ENCODE measurements at places on chromosomes 5 and 9.

GRCh38 chr9:95211028-95211427 lies 106.5 kb downstream of the FANCC start:
- DNase-seq = no peak

DNA sequence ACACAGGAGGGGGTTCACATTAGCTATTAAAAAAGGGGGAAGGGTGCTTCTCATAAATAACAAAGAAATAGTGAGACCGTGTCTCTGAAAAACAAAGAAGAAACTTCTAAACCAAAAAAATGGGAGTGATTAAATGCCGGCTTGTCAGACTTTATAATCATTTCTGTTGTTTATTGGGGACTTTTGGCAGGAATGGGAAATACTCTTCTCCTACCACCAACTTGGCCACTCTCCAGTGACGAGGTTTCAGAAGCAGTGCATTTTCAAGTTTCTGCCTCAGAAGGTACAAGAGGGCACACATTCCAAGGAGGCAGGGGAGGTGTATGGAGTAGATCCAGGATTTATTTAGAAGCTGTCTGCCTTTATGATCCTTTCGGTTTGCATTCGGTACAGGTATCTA lies 46.2 kb downstream of the LIX1 start:
- no peak for DNase-seq

- DNase-seq = no peak
Measured at GRCh38 chr9:121296213-121297127, 28.5 kb downstream of the GSN start.

DNA sequence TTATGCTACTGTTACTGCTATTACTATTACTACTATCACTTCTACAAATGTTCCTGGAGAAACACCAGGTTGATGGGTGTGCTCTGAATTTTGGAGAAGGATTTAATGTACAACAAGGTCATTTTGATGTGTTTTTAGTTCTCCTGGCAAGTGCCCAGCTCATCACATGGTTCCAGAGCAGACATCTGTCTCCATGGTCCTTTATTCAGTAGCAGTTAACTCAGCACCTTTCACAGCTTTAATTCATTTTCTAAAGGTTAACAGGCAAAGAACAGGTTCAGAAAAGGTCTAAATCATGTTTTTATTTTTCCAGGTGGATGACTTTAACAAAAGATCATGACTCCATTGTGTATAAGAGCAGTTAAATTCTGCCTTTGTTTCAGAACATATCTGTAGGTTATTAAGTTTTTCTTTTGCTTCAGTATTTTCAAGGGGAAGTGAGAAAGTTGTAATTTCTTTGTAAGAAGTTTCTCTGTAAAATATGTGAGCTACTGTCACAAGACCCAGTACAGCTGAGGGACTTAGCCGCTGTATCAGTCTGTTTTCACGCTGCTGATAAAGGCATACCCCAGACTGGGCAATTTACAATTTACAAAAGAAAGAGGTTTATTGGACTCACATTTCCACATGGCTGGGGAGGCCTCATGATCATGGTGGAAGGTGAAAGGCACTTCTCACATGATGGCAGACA lies 41.9 kb downstream of the MTRR start:
- no peak for DNase-seq

DNA sequence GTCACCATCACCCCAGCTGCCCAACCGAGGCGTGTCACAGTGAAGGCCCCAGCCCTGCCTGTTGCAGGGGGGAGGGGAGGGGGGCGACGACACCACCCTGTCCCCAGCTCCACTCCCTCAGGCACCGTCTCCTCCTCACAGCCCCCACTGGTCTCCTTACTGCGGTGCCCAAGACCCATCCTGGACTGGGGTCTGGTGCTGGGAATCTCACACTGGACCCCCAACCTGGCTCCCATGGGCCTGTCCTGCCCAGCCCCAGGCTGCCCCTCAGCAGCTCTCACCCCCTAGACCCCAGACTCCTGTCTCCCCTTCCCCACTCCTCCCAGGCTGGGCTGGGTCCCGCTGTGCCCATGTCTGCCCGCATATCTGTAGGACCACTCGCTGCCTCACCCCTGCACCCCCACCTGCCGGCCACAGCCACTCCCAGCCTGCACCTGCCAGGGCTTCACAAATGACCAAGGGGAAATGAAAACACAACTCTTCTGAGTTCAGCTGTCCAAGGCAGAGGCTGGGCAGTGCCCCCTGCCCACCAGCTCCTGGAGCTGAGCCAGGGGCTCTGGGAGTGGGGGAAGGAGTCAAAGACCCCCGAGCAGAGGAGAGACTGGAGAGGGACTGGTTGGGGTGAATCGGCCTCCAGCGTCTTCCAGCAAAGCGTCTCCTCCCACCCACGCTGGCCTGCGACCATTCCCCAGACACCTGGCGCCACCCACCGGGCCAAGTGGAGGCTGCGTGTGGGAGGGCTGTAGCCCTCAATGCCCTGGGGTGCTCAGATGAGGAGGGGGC lies 32.6 kb upstream of the EGFL7 start:
- peak; percentile 62 for DNase-seq

GRCh38 chr9:3323714-3324113 lies 202.1 kb downstream of the RFX3 start:
- no peak for DNase-seq

DNA sequence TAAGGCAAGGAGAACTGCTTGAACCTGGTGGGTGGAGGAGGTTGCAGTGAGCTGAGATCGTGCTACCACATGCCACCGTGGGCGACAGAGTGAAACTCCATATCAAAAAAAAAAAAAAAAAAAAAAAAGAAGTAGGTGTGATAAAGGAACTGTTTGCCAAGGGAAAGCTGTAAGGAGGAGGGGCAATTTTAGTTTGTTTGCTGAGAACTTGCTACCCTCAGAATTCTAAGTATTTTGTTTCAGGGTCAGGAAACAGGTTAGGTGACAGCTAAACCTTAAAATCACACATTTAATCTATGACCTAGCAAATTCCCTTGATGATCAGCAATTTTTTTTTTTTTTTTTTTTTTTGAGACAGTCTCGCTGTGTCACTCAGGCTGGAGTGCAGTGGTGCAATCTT lies 7.2 kb upstream of the ARRDC3 start:
- DNase-seq = no peak

- no peak for DNase-seq
Measured at GRCh38 chr5:135606431-135606830, 27.6 kb upstream of the CXCL14 start.

DNA sequence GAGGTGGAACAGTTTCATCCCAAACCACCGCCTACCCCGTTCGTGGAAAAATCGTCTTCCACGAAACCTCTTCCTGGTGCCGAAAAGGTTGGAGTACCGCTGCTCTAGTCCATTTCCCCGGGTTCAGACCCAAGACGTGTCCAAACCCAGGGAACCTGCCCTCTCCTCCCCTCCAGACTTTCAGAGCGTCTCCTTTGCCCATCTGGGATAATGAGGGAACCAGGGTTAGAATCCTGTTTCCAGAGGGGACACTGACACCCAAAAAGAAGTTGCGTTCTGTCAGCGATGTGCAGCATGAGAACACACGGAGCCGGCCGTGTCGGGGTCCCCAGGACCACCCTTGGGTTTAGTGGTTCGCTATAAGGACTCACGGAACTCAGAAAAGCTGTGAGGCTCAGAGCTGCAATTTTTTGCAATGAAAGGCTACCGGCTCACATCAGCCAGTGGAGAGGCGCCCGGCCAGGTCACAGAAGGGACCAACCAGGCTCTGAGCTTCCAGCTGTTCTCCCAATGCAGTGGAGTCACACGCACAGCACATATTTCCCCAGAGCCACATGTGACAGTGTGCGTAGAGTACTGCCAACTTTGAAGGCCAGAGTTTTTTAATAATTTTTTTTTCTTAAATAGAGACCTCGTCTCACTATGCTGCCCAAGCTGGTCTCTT lies 19.4 kb downstream of the LAMC3 start:
- DNase-seq = no peak

GRCh38 chr5:126464016-126464415 lies 40.8 kb downstream of the GRAMD2B start:
- DNase-seq = no peak

DNA sequence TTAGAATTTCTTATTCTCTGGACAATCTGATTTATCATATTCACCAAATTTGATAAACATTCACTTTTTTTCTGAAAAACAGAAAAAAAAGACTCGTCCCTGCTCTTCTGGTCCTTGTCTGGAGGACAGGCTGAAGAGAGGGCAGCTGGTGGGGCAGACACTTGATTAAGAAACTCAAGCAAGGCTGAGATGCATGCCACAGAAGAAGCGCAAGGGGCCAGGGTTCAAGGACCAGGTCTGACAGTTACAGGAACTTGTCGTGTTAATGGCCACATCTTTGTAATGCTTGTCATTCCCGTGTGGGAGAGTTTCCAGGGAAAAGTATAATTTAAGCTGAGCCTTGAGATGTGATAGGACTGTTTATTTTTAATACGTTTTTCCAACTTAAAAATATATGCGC lies 40.6 kb upstream of the SHB start:
- DNase-seq = no peak

DNA sequence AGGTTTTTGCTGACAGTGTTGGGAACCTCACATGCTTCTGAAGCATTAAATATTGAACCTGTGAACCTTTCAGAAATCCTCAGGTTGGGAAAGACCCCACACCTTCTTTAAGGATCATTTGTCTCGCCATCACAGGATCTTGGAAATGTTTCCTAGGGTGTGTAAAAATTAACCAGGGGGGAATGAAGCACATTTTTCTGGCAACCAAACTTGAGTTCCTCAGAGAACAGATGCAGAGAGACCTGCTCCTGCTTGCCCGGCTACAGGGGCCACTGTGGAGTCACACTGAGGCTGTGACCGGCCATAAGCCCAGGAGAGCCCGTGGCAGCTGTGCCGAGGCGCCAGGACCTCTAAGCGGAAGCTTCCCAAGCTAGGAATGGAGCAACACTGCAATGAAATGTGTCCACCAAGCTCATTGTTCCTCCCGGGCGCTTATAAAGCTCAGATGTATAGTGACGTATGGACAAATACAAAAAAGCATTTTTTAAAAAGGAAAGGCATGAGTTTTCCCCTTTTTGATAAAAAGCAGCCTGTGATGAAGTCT lies 7.7 kb downstream of the CXCL14 start:
- no peak for DNase-seq

GRCh38 chr5:23013395-23013998 lies 160.4 kb upstream of the CDH12 start:
- no peak for DNase-seq

DNA sequence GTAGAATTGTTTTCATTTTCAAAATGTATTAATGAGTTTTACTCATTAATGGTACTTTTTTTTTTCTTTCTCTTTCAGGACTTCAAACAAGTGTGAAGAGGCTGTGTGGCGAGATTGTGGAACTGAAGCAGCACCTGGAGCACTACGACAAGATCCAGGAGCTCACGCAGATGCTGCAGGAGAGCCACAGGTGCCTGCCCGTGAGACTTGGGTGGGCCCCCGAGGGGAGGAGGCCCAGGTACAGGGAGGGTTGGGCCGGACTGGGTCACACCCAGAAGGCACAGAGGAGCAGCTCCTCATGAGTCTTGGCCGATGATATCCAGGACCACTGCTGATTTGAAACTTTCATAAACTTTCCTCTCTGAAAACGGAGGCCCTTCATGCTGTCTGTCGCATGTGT lies 35.6 kb downstream of the CEP72 start:
- no peak for DNase-seq

GRCh38 chr5:135445306-135445985 lies 1.7 kb downstream of the DCANP1 start:
- no peak for DNase-seq

GRCh38 chr5:158011422-158011821 lies 152.5 kb upstream of the CLINT1 start:
- DNase-seq = no peak

DNA sequence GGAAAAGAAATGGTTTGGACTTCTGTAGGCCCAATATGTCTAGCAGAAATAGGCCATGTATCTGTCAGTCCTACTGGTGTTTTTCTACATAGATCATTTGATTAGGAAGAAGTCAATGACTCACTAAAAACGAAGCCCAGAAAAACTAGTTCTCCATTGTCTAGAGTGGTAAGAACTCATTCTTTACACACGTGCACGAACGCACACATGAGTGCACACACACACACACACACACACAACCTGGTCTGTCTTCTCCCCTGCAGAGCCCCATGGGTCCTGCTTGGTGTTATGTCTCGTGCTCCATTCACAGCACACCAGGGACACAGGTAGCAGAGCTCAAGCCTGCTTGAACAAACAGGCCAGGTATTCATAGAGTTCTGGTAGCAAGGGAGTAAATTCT lies 14.9 kb upstream of the FCN1 start:
- DNase-seq = no peak

DNA sequence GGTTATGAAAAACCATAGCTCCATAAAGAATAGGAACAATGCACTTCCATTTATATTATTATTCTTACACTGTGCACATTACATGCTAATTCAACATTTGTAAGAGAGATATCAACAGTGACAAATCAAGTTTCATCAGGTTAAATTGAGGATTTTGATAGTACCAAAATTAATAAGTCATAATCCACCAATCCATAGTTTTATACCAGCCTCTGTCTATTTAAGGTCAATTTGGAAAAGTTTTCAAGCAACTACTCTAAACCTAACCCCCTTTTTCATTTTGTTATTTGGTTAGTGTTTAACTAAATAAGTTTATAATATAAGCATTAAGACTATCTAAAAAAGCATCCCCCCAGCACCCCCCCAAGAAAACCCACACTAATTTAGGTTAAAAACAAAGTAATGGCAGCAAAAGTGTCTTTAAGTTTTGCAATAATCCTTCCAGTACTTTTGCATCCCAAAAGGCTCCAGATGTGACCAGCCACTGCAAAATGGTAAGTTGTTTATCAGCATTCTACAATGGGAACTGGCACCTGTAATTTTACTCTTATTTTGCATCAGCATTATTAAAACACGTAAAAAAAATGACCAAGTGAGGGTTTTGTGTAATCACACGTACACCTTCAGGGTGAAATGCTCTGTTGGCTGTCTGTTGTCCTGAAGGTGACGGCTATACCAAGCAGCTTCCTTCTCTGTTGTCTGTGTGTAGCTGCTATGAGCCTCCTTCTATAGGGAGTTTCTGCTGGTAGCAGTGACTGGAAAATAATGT lies 36.8 kb upstream of the SSBP2 start:
- DNase-seq = no peak

- DNase-seq = no peak
Measured at GRCh38 chr5:1788828-1789227, 10.8 kb downstream of the MRPL36 start.

DNA sequence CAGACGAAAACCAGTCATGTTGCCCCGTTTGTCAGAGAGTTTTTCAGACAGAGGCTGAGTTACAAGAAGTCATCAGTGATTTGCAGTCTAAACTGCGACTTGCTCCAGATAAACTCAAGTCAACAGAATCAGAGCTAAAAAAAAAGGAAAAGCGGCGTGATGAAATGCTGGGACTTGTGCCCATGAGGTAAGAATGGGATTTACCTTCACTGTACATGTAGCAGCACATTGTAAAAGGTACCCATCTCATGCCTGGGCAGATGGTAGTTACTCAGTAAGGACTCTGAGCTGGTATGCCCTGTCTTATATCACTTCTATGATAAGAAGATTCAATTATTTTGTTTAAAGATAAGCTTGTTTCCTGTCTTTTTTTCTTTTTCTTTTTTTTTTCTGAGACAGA lies 38.8 kb downstream of the RAD50 start:
- DNase-seq = no peak

DNA sequence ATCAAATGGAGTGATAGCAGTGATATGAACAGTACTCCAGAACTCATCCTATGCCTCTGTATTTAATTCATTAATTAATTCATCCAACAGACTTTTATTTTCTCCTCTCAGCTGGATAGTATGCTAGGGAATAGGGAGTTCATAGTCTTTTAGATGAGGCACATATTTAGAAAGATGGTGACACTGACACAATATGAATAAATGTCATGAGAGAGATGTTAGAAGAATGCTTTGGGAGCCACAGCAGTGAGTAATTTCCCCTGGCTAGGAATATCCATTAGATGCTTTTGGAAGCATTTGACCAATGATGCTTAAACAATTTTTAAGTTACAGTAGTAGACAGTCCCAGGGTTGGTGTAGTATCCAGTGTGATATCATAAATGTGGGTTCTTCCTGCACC lies 428.7 kb upstream of the SGCD start:
- DNase-seq = no peak
